ENCODE measurements at places on chromosomes 3 and 15.

GRCh38 chr3:36166477-36166876 lies 213.8 kb upstream of the STAC start:
- DNase-seq: no peak

GRCh38 chr15:51132384-51133139 lies 37.9 kb upstream of the TNFAIP8L3 start:
- peak; percentile 37 for DNase-seq

GRCh38 chr3:10949197-10949596 lies 43.4 kb upstream of the SLC6A1 start:
- DNase-seq: no peak

DNA sequence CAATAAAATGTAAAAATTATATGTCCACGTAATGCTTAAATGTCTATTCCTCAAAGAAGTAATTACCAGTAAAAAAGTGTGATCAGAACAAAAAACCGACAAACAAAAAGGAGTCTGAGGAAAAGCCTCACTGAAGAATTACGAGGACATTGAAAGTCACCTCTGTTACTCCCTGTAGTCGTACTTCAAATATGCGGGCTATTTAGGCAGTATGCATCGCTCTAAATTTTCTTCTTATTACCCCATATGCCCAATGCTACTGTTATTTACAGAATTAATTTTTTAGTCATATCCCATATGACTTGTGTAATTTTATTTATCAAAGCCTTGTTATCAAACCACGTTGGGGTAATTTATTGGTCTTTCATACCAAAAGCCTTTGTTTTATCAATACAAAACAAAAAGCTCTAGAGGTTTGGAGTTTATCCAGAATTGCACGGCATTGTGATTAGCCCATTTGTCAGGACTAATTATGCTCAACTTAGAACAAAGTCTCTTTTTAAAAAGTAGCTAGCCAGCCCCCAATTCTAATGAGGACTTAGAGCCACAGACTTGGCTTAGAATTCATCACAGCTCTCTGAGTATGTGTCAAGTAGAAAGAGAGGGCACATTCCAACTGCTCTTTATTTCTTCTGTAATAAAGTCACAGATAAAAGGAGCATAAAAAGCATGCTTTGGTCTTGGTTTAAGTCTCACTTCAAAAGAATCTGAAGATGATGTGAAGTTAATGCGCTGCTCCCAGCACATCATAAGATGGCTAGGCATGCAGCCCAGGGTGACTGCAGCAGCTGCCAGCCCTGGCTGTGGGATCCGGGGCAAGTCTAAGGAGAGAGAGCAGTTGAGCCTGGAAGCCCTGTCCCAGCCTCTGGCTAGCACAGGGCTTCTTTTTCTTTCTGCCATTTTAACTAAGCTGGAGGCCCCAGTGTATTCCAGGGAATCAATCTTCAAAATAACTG lies 521.0 kb downstream of the GABRG3 start:
- DNase-seq: no peak

DNA sequence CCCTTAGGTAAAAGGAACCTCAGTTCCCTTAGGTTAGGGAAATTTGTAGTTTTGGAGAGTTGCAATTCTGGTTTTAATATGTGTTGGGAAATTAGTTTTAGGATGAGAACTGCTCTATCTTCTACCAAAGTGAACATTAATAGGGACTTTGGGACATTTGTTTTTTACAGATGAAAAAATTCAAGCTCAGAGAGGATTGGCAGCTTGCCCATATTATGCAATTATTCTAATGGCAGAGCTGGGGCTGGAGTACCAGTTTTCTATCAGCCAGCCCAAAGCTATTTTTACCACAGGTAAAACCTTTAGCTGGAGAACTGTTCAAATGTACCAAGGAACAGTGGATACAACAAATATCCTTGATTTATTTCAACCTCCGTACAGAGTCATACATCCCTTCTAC lies 127.0 kb downstream of the CPNE4 start:
- DNase-seq: no peak

DNA sequence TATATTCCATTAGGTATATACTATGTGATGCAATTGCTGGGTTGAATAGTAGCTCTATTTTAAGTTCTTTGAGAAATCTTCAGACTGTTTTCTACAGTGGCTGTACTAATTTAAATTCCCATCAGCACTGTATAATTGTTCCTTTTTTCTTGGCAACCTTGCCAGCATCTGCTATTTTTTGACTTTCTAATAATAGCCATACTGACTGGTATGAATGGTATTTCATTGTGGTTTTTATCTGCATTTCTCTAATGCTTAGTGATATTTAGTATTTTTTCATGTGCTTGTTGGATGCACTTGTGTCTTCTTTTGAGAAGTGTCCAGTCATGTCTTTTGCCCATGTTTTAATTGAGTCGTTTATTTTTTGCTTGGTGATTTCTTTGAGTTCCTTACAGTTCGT lies 145.1 kb upstream of the PLSCR5 start:
- no peak for DNase-seq

DNA sequence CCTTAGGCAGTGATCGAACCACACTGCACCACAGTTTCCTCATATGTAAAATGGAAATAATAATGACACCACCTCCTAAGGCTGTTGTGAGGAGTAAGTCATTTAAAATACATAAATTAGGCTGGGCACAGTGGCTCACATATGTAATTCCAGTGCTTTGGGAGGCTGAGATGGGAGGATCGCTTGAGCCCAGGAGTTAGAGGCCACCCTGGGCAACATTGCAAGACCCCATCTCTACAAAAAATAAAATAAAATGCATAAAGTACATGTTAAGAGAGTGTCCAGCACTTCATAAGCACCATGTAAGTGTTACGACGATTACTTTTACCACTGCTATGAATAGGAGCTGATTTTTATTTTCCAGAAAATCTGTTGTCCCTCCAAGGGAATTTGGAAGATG lies 440.0 kb downstream of the FOXP1 start:
- no peak for DNase-seq

DNA sequence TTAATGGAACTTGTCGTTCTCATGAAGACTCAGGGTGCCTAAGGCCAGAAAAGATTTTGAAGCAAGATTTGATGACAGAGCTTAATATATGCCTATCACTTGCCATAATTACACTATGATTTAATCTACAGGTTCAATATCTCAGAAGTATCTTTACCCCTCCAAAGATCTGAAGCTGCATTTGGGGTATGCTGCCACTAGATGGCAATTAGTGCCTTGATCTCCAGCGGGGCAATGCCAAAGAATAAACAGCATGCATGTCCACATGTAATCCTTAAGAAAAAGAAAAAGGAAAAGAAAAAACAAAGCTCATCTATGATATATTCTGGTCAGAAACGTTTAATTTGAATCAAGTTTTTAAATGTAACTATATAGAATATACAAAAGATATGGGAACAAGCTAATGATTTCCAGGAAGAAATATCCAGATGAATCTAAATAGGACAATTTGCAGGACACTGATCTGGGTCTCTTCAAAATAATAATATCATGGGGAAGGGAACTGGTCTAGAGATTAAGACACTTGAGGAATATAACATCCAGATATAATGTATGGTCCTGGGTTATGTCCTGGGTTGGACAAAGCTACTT lies 55.0 kb upstream of the SOX14 start:
- DNase-seq: no peak

DNA sequence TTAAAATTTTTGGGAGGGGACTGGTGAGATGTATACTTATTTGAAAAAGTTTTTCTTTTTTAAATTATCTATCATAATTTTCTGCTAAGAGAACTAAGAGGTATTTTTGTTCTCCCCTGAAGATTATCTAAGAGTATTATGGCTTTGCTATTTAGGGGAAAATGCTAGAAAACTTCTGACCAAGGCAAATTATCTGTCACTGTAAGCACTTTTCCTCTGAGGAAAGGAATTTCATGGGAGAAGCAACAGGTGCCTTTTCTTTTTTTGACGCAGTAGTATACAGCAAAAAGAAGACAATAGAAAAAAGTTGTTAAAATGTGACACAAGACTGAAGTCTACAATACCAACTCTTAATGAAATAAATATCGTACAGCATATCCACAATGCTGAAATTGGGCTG lies 201.6 kb upstream of the NANOGP8 start:
- DNase-seq: no peak

DNA sequence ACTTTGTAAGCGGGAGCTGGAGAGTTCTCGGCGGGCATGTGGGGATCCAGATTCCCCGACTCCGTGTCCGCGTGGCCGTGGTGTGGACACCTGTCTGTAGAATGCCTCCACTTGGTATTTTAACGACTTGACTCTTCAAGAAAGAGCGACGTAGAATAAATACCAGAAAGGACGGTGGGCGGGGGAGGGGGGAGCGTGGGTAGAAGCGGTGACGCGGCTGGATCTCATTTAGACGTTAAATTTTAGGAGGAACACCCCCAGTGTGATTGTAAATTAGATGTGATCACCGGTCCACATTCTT lies 620 bp upstream of the PYGO1 start:
- DNase-seq: no peak

DNA sequence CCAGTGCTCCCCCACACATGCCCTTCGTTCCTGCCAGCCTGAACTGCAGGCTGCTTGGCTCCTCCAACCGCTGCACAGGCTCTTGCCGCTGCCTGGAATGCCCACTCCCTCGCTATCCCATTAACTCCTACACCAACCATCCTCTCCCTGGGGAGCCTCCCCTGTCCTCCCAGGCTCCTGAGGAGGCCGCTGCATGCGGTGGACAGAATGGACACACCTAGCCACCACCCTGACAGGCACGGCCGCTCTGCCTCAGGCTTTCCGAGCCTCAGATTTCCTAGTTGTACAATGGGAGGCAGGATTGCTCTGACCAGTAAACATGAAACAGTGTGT lies 2.3 kb downstream of the PLXNB1 start:
- no peak for DNase-seq

- no peak for DNase-seq
Measured at GRCh38 chr15:87779746-87780145, 476.8 kb downstream of the NTRK3 start.

DNA sequence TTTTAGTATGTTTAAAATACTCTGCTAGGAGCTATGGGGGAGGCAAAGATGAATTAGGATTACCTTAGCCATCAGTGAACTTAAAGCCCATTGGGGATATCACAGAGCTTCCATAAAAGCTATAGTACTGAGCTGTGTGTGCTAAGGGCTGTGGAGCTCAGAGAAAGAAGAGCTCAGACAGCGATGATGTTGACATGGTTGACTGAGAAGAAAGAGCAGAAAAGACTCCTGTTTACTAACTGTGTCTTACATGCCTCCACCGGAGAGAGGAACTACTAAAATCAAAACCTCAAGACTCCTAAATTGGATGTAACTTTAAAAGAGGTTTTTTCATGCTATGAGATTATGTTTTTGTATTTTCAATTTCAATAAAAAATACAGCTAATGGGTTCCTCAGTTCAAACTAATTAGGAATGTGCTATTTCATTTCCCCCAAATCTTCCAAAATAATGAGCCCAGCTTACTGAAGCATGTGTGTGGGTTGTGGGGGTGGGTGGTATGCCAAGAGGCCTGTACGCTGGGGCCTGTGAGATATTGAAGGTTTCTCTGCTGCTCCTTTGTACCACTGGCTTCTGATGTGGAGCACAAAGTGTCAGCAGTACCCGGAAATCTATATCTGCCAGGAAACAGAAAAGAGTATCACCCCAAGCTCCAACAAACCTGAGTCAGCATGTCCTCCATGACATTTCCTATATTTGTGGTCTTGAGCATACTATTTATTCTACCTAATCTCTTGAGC lies 22.7 kb downstream of the DGKG start:
- DNase-seq: no peak

Measured in activated CD4-positive, alpha-beta T cell treated with anti-CD3 and anti-CD28 coated beads for 48 hours (primary cell).